ENCODE measurements at places on chromosomes 3 and 15.

- no peak for DNase-seq
Observed at GRCh38 chr3:52429031-52429430, 15.9 kb downstream of the SEMA3G start.

- DNase-seq: no peak
Observed at GRCh38 chr3:189502676-189503257, 128.4 kb upstream of the TP63 start.

GRCh38 chr3:28915741-28916500 is 364.9 kb upstream of the RBMS3 start:
- no peak for DNase-seq

- DNase-seq: no peak
Observed at GRCh38 chr3:189871418-189871817, 240.2 kb downstream of the TP63 start.

- DNase-seq: no peak
Observed at GRCh38 chr3:183148056-183148455, 14.5 kb downstream of the LAMP3 start.

DNA sequence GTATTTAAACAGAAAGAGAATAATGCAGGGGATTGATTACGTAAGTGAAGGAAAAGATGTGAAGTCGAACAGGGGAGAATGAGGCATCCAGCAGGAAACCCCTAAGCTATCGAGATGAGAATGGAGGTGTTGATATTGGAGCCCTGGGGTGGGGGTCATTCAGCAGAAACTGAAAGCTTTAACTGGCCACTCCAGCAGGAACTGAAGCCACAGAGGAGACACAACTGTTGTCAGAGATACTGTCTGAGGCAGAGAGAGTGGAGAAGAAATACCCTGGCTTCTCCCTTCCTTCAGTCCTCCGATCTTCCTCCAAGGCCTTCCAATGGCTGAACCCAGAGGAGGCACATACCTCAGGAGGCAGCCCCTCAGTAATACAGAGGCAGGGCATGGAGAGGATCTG is 152.4 kb downstream of the THRB start:
- DNase-seq: no peak

DNA sequence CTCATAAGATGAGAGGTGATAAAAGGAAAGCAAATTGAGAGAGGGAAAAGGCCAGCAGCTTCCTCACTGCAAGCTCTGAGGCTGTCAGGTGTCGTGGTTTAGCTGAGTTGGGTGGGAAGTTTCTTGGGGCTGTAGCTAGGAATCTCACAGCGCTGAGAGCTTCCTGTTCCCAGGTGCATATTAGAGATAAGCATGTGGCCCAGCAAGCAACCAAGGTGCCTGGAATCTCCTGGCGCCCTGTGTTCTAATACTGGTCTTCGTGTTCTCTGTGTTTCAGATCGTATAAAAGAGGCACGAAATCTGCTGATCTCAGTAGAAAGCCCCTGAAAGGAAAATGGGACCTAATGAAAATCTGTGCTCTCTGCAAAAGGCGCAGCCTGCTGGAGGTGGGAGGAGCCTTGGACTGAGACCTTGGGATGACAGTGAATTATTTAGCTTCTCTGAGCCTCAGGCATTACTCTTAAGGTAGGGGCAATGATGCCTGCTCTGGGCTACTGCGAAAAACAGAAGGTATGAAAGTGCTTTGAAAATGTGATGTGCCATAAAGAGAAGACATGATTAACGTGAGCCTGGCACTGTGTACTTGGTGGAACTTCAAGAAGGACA is 499.9 kb downstream of the TBL1XR1 start:
- DNase-seq: no peak

- DNase-seq: no peak
Observed at GRCh38 chr3:63895422-63896189, 16.6 kb downstream of the SCAANT1 start.

DNA sequence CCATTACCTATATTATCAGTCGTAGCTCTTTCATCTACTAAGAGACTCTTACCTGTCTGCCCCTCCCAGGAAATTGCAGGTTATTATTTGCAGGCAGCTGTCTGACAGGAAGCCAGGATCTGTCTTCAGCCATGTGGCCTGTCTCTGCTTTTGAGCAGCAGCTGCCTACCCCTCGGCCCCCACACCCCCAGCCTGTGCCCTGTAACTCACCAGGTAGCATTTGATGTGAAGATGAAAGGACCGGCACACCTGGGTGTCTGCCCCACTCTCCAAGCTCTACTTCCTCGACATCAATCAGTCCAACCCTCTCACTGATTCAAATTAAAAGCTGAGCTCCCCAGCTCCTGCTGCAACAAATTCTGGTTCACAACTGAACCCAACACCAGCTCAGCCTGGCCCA is 197.2 kb upstream of the CTNNB1 start:
- no peak for DNase-seq

DNA sequence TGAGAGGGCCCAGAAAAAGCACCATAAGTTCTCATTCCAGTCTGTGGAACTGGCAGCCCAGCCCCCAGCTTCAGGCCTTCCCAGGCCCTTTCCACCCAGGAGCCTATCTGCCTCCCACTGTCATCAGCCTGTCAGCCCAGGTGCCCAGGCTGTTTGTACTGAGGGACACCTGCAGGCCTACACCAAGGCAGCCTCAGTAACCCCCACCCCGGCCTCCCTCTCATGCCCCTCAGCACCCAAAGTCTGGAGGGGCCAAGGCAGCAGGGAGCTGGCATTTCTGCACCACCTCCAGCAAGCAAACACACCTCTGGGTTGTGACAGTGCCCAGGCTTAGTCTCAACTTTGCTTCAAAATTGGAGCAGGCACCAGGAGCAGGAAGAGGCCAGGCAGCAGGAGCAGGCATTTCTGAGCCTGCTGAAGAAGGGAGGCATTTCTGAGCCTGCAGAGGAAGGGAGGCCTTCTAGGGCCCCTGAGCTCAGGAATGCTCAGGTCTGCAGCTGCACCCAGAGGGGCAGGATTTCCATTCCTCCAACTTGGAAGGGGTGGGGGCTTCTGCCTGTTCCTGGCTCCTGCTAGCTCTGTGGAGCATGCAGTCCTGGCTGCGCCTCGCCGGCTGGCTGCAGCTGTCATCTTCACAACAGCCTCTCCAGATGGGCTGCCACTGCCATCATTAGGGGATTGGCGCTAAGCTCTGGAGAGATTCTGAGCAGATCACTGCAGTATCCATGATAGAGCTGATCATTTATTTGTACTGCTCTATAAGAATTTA is 396.1 kb downstream of the UNC13C start:
- DNase-seq: no peak

DNA sequence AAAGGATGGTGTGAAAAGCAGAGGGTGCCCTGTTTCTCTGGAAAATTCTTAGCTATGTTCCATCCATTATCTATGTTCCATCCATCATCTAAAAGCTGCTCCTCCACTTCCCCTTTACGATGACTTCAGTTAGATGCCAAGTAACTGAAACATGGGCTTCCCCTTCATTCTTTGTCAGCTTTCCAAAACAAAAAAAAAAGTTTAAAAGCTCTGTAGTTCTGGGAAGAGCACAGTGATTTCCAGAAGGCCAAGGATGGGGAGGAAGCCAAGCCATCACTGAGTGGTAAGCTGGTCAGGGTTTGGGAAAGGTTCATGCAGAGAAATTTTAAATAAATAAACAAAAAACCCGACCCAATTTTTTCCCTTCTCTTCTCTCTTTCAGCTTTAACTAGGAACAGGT is 111.5 kb downstream of the CFAP44 start:
- DNase-seq: no peak

DNA sequence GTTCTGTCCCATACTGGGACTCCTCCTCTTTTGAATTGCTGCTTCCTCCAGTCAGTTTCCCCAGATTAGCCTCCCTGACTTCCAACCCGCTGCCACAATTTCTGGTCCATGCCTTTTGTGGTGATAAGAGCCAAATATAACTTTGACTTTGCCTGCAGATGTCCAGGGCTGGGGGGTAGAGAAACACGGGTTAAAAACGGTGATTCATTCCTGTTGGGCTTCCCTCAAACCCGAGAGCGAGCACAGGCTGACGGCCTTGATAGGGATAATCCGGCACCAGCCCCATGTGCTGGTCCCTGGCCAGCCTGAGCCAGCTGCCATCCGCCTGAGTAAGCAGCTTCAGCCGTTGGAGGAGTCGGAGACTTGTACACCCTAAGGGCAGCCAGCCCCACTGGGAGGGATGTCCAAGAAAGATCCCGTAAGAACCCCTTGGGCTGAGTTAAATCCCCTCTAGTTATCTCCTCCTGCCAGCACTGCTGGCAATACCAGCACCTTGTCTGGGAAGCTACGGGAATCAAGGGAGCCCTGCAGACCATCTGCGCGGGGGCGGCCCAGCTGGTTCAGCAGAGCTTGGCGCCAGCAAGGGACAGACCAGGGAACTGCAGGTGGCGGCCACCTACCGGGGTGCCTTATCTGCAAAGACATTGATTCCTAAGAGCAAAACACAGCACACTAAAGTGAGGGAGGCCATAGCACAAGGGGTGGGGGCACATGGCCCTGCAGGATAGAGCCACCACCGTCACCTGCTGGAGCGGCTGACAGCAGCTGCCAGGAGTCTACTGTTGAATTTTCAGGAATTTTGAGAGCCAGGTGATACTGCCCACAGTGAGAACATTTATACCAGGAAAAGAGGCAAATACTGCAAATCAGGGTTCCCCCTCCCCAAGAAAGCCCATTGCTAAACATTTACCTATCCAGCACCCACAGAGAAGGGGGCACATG is 18.1 kb downstream of the CSPG4 start:
- no peak for DNase-seq

DNA sequence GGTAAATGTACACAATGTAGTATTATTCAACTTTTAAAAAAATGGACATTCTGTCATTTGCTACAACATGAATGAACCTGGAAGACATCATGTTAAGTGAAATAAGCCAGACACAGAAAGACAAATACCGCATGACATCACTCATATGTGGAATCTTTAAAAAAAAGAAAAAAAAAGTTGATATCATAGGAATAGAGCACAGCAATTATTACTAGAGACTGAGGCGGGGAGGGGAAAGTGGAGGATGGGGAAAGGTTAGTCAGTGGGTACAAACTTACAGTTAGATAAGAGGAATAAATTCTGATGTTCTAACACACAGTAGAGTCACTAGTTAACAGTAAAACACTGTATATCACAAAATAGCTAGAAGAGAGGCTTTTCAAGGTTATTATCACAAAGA is 22.2 kb downstream of the RYK start:
- no peak for DNase-seq

GRCh38 chr3:123147754-123148535 is 53.8 kb upstream of the SEC22A start:
- DNase-seq: no peak

DNA sequence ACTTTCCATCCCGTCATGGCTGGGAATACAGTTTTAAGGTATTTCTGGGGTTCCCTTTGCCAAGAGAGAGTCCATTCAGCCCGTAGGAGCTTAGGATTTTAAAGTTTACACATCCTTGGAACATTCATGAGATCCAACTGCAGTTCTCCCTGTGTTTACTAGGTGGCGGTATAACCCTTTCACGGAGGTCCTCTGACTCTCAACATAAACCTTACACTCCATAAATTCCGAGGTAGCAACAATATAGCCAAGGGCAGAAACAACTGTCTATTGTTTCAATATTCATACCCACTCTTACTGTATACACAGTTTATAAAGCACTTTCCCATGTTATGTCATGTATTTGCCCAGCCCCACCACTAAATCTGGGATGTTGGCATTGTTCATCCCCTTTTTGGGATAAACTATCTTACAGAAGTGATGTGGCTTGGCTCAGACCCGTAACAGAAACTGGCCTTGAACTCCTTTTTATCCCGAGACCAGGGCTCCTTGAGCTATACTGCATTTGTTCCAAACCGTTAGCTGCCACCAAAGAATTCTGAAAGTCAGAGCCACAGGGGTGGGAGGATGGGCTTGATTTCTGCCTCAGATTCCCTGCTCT is 69.2 kb upstream of the COL6A5 start:
- no peak for DNase-seq

DNA sequence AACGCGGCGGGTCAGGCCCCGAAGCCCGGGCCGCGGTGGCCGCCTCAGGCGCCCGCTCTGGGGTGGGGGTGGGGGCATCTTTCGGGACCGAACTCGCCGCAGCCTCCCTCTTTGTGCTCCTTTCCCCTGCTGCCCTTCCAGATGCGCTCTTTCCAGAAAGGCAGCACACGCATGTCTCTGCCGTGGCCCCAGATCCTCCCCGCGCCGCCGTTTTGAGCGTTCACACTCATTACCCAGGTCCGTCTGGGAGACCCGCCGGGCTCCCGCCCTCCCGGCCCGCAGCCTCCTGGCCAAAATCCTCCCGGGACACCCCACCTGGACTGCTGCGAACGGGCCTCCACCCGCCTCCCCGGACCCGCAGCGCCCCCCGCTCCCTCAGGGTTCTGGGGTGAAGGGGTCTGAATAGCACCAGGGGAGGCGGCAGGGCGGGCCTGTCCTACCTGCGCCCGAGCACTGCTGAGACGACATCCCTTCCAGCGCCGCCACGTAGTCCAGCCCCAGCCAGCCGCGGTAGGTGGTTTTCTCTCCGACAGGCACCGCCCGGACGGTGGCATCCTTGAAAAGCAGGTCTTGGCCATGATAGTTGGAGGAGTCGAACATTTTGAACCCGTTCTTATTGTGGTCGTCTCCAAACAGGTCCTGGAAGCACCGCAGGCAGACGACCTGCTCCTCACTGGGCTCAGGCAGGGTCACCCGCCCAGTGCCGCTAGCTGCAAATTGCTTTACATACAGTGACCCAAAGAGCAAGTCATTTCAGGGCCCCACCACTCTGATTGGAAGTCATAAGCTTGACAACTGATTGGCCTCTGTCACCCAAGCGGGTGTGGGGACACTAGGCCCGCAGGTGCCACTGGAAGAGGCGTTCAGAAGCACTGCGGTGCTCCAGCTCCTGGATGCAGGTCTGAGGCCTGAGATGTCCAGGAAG is 25.9 kb downstream of the MELTF start:
- DNase-seq: no peak

GRCh38 chr3:143216709-143217182 is 97.2 kb downstream of the CHST2 start:
- DNase-seq: no peak

DNA sequence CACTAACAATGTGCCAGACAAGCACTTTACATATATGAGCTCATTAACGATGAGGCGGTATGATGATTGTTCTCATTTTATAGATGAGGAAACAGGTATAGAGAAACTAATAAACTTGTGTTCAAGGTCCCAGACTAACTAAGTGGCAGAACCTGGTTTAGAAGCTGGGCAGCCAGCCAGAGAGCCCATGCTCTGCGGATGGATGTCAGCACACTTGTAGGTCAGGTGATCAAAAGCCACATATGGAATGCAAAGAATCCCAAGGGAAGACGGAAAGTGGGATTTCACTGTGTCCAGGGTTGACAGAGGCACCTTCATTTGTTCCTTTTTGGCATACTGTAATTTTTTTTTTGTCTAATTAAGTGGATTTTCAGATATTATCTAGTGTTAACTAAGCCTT is 103.7 kb downstream of the EFL1 start:
- no peak for DNase-seq

- no peak for DNase-seq
Observed at GRCh38 chr3:171526869-171527268, 66.7 kb upstream of the TNIK start.

DNA sequence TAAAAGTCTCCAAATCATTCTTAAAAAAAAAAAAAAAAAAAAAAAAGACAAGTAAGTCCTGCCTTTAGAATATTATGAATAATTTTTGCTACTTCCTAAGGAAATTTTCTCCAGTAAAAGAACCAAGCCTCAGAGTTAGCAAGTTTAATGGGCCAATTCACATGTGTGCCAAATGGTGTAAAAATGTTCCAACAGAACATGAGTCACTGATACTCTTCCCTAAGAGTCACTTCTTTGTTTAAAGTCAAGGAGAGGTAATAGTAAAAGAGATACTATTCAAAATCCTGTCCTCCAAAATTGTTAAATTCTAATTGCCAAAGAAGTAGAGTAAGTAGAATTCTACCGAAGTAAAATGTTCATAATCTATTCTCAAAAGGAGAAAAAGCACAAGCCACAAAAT is 17.7 kb upstream of the CPA3 start:
- DNase-seq: no peak
